ENCODE measurements at places on chromosomes 13 and 19. TPM values are rescaled to one million over a fixed set of nuclear protein-coding genes. Genes with fewer than 3 reads are reported as not detected.
A peak's percentile ranks its signal among the peaks of the same experiment; 100 is the strongest.

GRCh38 chr13:95403349-95404140, 102.3 kb upstream of the ABCC4 start:
- H3K36me3 ChIP-seq, result no peaks in the 10 kb centered on the region
- no peaks in the 10 kb centered on the region for H3K27me3 ChIP-seq
- peaks cover 13% of the 10 kb centered on the region for H3K4me1 ChIP-seq
- no peak for DNase-seq
- H3K4me3 ChIP-seq, result peak overlapping the region; percentile 79
- no peak overlapping the region for H3K27ac ChIP-seq

- H3K36me3 ChIP-seq, result no peaks in the 10 kb centered on the region
- H3K4me3 ChIP-seq, result no peak overlapping the region
- no peak overlapping the region for H3K27ac ChIP-seq
- no peak for DNase-seq
Observed at GRCh38 chr13:66778461-66778860, 451.7 kb downstream of the PCDH9 start.

DNA sequence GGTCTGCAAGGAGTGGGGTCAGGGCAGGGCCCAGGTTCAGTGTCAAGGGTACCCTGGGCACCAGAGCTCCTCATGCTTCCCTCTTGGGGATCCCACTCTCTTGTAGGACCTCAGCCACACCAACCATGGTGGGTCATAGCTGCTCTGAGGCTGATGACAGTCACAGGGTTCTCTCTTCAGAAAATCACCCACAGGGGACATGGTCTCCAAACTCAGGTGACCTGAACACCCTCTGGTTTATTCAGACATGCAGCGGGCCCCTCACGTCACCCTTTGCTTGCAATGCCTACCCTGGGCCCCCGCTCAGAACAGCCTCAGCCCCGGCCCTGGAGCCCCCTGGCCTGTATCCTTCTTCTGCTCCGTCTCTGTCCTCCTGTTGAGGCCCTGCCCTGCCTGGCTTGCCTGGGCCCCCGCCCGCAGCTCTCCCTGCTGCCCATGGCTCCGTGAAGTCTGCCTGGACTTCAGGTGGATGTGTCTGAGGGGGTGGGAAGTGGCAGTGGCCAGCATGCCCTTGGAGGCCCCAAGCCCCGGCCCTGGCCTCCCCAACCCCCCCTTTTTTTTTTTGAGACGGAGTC, 20.4 kb downstream of the CHERP start:
- peaks cover 5% of the 10 kb centered on the region for H3K4me1 ChIP-seq
- H3K27me3 ChIP-seq, result no peaks in the 10 kb centered on the region
- DNase-seq, result no peak
- H3K4me3 ChIP-seq, result no peak overlapping the region
- H3K27ac ChIP-seq, result peak overlapping the region; percentile 50

DNA sequence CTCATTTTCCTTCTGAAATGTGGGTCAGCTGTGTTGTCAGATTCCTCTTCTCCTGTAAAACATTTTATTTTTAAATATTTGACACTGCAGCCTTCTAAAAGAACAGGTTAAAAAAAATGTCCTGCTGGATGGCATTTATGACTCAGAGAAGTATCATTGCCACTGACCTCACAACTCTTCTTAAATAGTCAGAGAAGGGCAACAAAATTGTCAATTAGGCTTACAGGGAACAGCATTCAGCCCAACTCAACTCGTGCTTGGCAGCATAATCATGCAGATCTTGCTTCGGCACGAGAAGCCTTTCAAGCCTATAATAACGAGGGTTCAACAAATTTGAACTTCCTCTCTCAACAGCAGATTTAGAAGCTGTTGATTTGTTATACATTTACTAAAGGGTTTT, 296.7 kb upstream of the DACH1 start:
- no peak for DNase-seq
- H3K27ac ChIP-seq, result no peak overlapping the region
- no peak overlapping the region for H3K4me3 ChIP-seq
- H3K27me3 ChIP-seq, result no peaks in the 10 kb centered on the region
- H3K36me3 ChIP-seq, result no peaks in the 10 kb centered on the region
- H3K4me1 ChIP-seq, result no peaks in the 10 kb centered on the region

GRCh38 chr13:24116131-24116530, 44.4 kb upstream of the SPATA13 start:
- H3K4me3 ChIP-seq, result no peak overlapping the region
- peaks cover 22% of the 10 kb centered on the region for H3K27me3 ChIP-seq
- peaks cover 12% of the 10 kb centered on the region for H3K4me1 ChIP-seq
- H3K36me3 ChIP-seq, result no peaks in the 10 kb centered on the region

- no peaks in the 10 kb centered on the region for H3K36me3 ChIP-seq
- DNase-seq, result no peak
- H3K4me1 ChIP-seq, result no peaks in the 10 kb centered on the region
- H3K27ac ChIP-seq, result no peak overlapping the region
- no peak overlapping the region for H3K4me3 ChIP-seq
- H3K27me3 ChIP-seq, result peaks cover 18% of the 10 kb centered on the region
Observed at GRCh38 chr19:48020686-48021085, 23.2 kb downstream of the CABP5 start.

GJA3 gene
- 0.10 TPM for total RNA-seq

FGF22 gene
- 0.12 TPM for total RNA-seq
